Breast epithelium (tissue), 4 donors: ENCODE measurements at places on chromosomes 3 and 15. TPM values are rescaled to one million over a fixed set of nuclear protein-coding genes. Genes with fewer than 3 reads are reported as not detected.
A peak's percentile ranks its signal among the peaks of the same experiment; 100 is the strongest.

FILIP1L gene
- total RNA-seq = 23.7 TPM

TIGIT gene
- total RNA-seq = 0.48 TPM

HTR3E gene
- not detected for total RNA-seq

COL6A5 gene
- not detected for total RNA-seq

PIERCE2 gene
- total RNA-seq = 4.3 TPM

ARHGEF26 gene
- total RNA-seq = 20.2 TPM

DNA sequence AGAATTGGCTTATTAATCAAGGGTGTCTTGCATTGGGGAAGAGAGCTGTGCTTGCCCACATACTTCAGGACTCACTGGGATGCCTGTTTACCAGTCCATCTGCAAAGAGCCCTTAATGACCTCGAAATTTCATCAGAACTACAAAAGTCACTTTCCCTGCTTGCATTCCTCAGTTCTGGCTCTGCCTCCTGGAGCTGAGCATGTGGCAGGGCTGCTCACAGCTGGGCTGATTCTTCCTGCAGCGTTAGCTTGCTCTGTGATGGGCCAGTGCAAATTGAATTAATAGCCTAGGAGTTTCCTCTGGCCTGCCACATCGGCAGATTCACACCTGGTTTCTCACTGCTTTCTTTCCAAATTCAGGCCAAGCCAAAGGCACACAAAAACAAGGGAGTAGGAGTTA is 108.9 kb downstream of the DUT start:
- DNase-seq = no peak

- peak; percentile 14 for DNase-seq
These were observed 102.0 kb upstream of the PLXNA1 start for GRCh38 chr3:126880901-126881300.

GRCh38 chr3:141383555-141384129 is 15.3 kb downstream of the ZBTB38 start:
- no peak for DNase-seq

DNA sequence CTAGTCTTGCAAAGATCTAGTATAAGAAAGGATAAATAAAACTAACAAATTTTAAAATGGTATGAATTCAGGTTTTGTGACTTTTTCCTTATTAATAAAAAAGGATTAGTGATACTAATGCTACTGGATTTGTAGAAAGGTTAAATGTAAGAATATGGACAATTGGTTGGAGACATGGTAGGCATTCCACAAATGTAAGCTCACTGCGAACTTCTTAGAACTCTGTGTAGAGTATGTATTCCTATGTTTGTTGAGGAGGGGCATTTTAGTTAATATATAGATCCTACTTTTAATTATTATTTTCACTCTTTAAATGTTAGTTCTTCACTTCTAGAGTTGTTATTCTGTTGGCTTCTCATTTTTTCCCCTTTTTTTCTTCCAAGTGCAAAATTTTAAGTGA is 414.3 kb downstream of the RBMS3 start:
- no peak for DNase-seq
